T-helper 1 cell (primary cell): ENCODE measurements at places on chromosomes 12 and 14.

DNA sequence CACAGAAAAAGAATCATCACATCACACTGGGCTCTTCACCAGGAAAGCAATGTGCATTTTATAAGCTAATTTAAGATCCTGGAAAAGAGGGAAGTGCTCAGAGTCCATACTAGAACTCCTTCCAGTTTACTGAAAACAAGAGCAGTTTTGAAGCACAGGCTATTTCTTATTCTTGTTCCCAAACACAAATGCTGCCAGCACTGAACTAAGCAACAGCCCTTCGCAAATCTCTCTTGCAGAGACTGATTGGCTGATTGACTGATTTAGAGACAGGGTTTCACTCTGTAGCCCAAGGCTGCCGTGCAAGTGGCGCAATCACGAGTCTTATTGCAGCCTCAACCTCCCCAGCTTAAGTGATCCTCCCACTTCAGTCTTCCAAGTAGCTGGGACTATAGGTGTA is 44.8 kb downstream of the BCL2L14 start:
- DNase-seq, result no peak

DNA sequence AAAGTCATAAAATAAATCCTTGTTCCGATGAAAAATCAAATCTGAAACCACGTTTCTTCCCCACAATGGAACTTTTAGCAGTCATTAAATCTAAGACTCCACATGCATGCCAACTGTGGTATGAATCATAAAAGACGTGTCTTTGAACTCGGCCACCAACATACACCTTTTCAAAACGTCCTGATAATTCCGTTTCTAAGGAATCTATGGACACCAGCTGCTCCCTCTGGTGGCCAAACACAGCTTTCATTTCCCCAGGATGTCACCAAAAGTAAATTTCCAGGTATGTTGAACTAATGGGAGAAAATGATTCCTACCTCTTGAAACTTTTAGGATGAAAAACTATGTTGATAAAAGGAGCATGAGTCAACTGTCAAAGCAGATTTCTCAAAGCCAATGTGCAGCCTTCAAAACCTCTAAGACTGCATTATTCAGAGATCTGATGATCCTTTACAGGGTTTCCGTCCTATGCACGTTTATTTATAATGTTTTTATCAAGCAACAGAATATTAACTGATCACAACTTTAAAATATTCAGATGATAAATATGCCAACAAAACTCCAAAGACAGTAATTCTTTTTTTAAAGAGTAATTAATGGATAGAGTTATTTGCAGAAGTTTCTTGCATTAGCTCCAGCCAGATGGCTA is 96.2 kb downstream of the CIT start:
- DNase-seq, result no peak

GRCh38 chr12:106188256-106188655 is 49.5 kb upstream of the NUAK1 start:
- DNase-seq, result no peak

- DNase-seq, result no peak
Measured at GRCh38 chr12:125149160-125150108, 84.2 kb downstream of the AACS start.

DNA sequence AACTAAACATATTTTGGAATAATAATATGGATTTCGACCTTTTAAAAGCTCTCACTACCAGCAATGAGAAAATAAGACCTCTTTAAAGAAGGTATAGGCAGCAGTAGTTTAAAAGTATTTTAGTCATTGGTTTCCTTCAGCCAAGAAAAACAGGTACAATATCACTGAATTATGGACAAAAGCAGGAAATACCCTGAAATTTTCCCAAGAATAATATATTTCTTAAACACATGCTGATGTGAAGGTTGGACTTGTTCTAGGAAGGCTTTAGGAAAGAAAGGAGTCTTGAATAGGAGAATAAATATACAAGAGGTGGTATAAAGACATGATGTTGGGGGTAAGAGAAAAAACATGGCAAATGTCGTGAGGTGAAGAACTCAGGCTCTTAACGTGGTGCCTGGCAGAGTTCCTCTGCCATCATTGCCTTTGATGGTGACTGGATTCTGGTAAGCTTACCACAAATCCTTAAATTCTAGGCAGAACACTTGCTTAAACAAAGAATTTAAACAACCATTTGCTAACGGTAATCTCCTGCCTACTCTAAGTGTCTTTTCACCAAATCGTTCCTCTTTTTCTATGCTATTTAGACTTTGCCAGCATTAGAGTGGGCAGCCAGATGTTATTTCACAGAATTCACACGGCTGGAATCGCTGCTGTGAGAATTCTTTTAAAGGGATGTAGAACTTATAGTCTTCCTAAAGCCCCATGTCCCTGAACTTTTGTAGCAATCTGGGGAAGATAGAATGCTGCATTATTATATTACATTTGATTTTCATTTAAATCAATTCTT is 11.9 kb upstream of the NUDT4 start:
- DNase-seq, result no peak

- DNase-seq, result no peak
Measured at GRCh38 chr14:36973806-36974442, 198.5 kb downstream of the SLC25A21 start.

DNA sequence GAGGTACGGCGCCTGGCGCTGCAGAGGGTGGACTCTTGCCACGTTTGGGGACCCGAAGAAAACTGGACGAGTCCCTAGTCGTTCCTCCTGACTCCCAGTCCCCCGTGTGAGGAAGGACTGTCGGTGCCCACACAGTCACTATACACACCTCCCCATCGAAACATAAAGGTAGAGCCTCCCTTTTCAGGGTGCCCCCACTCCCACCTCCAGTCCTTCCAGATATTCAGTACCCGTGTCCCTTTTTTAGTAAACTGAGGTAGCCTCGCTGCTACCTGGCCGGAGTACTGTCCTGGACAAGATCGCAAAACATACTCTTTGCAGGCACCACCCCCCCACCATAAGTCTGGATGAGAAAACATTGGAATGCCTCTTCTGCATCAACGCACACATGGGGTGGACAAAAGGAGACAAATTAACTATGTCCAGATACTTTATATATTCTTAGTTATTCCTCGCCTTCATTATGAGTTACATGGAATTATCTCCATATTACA is 610 bp upstream of the KMT2D start:
- no peak for DNase-seq

DNA sequence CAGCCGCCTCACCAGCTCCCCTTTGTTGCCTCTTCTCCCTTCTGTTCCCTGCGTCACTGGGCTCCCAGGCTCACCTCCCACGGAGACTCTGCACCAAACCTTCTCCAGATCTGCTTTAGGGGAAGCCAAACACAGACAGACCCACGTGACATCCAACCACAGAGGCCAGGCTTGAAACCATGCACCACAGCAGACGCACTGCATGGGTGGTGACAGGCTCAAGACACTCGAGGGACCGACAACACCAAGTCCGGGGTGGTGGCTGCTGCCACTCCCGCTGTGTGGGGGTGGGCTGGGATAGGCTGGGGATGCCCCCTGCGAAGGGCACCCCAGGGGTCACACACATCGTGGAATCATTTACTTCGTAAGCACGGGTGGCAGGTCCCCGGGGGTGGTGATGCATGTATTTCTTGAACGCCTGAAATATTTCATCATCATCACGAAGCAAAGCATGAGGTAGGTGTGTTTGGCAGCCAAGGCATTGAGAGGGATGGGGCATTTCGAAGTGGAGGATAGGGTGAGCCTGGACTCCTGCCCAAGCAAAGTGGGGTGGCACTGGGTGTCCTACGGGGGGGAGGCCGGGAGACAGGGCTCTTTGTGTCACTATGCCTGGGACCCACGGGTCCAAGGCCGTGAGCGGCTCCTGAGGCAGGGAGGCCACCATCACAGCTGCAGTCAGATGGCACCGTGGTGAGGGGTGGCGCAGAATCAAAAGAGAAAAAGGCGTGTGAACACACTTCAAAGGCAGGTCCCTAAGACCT is 66.8 kb upstream of the RFLNA start:
- DNase-seq, result no peak

DNA sequence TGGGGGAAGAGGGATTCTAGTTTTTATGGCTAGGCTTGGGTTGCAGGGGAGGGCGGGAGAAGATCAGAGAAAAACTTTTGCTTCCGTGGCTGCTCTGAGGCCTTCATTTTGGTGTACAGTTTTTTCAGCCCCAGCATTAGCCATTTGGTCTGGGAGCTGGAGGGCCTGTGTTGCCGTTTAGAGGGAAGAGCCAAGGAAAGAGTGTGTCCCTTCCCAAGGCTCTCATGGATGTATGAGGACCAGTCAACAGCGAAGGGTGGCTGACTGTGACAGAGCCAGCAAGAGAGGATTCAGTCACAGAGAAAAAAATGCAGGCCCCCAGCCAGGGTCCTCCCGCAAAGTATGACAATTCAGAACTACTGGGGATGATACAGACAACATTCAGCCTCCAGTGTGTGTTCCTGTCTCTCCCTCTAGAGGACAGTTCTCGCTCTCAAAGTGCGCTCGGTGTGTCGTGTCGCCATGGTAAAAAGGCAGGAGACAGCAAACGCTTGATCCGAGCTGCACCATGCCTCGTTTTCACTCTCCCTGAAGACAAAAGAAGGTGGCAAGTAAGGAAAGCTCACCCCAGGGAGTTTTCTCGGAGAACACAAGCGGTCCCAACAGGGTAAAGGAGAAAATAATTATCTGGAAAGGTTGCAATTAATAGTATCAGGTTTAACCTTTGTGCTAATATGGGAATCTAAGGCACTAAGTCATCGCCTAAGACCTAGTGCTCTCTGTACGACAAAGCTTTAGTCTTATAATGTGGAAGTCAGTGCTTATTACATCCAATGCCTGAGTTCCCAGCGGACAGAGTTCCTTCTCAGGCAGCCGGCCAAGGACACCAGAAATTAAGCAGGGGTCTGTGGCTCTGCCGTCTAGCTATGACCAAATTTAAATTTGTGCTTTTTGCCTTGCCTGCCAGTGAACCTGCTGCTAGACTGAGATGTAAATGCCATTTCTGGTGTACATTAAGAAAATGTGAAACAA is 157.3 kb upstream of the PLXNC1 start:
- DNase-seq, result no peak

DNA sequence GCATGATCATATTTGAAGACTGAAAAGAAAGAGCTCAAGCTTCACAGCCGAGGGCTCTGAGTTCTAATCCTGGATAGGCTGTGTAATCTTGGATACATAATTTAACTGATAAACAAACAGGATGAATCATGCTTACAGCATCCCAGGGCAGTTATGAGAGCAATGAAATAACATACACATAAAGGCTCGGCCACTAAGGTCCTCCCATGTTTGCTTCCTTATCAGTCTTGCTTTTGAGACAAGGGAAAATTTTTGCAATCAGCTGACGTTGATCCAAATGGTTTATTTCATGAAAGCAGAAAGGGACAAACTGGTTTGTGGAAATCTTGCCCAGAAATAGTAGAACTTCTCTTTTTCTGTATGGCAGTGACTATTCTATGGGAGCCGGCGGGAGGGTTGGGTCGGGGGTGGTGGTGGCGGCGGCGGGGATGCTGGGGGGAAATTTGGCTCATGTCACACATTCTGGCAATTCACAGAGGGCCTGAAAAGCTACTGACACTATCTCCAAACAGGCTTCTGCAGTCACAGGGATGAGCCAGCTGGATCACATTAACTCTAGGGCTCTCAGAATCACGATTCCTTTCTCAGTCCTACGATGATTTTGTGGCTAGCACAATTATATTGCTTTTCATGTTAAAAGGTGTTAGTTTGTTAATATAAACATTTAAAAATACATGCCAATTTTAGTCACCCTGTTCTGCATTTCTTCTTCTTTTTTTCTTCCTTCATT is 124.5 kb downstream of the SLC8A3 start:
- no peak for DNase-seq

DNA sequence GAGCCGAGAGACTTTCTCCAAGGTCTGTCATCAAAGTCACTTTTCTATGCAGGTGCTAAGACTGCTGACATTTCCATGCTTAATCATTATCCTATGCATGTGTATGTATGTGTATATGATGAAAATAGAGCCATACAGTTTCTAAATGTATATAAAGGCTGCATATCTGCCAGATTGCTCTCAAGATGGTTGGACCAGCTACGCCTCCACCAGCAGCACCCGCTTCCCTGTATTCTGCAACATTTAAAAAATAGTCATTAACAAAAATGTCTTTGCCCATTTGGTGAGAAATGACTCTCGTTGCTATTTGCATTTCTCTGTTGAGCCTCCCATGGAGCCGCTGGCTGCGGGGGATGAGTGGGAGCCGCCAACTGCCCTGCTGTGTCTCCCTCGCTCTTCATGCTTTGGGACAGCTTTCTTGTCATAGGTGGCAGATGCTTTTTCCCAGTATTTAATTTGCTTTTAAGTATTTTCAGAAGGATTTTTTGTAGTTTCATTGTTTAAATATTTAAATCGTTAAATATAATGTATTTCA is 54.7 kb downstream of the DYNC1H1 start:
- DNase-seq, result no peak

GRCh38 chr14:20278414-20278813 is 27.3 kb downstream of the TTC5 start:
- DNase-seq, result no peak

DNA sequence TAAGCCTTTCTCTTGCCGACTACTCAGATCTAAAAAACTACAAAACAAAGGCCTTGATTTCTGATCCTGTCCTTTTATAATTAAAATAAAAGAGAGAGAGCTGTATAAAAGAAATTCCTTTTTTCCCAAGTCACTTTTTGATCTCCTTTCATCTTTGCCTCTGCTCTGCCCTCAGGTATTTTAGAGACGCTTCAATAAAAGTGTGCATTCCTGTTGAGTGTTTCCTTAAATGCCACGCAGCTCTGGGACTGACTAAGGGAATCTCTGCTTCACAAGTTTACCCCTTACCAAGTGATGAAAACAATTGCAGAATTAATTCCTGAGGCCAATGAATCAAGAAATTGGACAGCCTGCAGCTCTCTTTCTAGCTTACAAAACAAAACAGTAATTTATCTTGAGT is 1109.8 kb downstream of the TMTC2 start:
- no peak for DNase-seq

DNA sequence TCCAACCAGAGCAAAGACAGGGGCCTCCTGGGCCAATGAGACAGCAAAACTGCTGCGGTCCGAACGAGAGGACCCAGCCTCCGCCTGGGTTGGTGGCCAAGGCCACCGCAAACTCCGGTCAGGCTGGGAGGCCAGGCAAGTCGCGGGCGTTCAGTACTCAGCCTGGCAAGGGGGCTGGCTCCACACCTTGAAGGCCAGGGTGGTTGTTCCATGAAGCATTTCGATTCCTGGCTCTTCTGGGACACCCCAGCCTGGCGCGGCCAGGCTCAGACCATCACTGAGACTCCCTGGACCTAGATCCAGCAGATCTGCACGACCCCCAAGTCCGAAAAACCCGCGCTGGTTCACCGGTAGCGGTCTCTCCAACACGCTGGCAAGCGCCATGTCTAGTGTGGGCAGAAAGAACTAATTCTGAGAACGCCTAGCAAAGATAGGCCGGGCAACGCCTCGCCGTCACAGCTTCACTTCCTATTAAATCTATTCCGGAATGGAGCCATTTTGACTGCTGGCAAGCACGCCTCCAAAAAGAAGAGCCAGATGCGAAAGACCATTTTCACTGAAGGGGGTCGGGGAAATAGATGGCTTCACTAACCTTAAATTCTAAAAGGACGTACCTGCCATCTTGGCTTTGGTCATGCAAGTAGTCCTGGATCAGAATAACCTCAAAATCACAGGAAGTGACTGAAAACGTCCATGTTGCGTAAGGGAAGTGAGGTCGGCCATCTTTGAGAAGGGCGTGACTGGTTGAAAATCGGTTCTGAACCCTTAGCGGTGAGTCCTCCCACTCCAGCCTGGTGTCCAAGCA is at the start of gene PSMB5:
PSMB5 (minus strand) TSS at position 403 of the 805 bp plus-strand sequence; CDS start at position 384, 19 bp downstream.
- peak; percentile 76 for DNase-seq

GRCh38 chr12:38516418-38516817 is 199.8 kb downstream of the ALG10B start:
- DNase-seq, result no peak
